ENCODE measurements at places on chromosomes 5 and 9. TPM values are rescaled to one million over a fixed set of nuclear protein-coding genes. Genes with fewer than 3 reads are reported as not detected.

CCIN gene
- total RNA-seq = 1.6 TPM

DNA sequence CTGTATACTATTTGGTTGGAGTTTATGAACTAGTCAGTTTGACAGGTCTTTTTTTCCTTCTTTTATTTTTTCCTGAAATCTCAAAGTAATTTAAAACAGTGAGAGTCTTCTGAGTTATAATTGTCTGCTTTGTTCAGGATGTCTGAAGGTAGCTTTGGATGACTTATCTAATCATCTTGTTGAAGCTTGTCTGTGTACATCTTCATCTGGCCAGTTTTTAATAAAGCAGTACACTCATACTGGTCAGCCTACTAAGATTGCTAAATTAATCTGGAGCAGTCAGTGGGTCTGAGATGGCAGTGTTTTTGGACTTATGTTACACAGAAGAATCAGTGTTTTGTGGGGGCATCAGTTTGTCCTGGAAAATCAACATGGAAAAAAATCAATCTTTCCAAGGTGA, 482.4 kb downstream of the CDH10 start:
- H3K36me3 ChIP-seq = no peaks in the 10 kb centered on the region
- DNase-seq = no peak
- no peak overlapping the region for H3K27ac ChIP-seq
- no peak overlapping the region for H3K4me3 ChIP-seq

- H3K27ac ChIP-seq = no peak overlapping the region
- H3K4me1 ChIP-seq = no peaks in the 10 kb centered on the region
- no peak for DNase-seq
- peaks cover 10% of the 10 kb centered on the region for H3K36me3 ChIP-seq
- no peaks in the 10 kb centered on the region for H3K27me3 ChIP-seq
- no peak overlapping the region for H3K4me3 ChIP-seq
These were observed 32.4 kb downstream of the OSTF1 start for GRCh38 chr9:75120686-75121085.

TRIP13 gene
- total RNA-seq = not detected

CFAP157 gene
- total RNA-seq = 0.28 TPM

DNA sequence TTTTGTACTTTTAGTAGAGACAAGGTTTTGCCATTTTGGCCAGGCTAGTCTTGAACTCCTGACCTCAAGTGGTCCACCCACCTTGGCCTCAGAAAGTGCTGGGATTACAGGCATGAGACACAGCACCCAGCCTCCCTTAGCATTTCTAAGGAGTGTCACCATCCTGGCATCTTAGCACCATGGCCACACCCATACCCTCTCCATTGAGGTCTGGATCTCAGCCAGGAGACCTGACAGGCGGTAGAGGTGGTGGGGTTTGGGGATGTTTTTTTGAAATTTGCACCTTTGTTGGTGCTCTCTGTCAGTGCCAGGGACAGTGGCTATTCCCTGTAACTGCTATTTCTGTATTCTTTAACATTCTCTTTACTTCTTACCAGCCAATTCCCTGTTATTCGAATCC, 72.5 kb downstream of the TRIM36 start:
- no peaks in the 10 kb centered on the region for H3K36me3 ChIP-seq
- DNase-seq = no peak

DNA sequence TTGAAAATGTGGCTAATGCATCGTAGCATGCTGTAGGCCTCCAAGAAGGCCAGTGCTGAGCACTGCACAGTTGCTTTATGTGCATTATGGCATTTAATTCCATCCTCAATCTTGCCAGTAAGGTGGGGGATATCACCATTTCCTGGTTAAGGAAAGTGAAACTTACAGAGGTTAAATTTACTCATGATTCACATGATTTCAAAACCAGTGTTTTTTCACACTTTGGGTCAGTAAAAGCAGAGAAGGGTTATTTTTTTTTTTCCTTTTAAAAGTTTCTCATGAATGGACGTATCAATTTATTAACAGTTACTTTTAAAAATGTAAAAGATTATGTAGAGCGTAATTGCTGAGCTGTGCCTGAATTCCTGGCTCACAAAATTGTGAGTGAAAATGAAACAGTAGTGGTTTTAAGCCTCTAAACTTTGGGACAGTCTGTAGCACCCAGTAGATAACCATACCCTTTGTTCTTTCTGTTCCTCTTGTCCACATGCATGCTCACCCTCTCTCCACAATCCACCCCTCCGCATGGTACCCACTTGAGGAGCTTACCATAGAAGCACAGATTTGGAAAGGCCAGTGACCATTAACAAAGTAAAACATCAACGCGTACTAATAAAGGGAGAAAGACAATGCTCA, 21.2 kb downstream of the MAST4 start:
- DNase-seq = no peak
- no peak overlapping the region for H3K4me3 ChIP-seq
- no peaks in the 10 kb centered on the region for H3K36me3 ChIP-seq
- H3K4me1 ChIP-seq = no peaks in the 10 kb centered on the region

DNA sequence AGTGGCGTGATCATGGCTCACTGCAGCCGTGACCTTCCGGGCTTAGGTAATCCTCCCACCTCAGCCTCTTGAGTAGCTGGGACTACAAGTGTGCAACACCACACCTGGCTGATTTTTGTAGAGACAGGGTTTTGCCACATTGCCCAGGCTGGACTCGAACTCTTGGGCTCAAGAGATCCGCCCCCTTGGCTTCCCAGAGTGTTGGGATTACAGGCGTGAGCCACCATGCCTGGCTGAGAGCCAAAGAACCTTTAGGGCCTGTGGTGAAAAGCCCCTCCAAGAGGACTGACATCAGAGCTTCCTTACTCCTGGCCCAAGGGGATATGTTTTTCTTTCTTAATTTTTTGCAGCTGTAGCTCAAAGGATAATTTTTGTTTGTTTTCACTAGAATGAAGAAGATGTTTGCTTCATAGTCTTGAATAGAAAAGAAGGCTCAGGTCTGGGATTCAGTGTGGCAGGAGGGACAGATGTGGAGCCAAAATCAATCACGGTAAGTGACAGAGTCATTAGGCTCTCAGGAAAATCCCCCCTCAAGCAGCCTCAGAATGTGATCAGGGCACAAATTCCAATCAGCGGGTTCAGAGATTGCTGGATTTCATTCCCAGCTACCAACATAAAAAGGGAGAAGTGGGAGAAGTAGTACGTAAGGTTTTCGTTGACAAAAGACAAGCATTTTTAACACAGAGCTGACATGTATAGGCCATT, 77.1 kb downstream of the GOLPH3 start:
- H3K4me3 ChIP-seq = no peak overlapping the region

- no peaks in the 10 kb centered on the region for H3K27me3 ChIP-seq
- no peak for DNase-seq
- H3K36me3 ChIP-seq = no peaks in the 10 kb centered on the region
- no peak overlapping the region for H3K4me3 ChIP-seq
- H3K4me1 ChIP-seq = no peaks in the 10 kb centered on the region
These were observed 10.6 kb upstream of the P4HA2 start for GRCh38 chr5:132238169-132238744.

DNA sequence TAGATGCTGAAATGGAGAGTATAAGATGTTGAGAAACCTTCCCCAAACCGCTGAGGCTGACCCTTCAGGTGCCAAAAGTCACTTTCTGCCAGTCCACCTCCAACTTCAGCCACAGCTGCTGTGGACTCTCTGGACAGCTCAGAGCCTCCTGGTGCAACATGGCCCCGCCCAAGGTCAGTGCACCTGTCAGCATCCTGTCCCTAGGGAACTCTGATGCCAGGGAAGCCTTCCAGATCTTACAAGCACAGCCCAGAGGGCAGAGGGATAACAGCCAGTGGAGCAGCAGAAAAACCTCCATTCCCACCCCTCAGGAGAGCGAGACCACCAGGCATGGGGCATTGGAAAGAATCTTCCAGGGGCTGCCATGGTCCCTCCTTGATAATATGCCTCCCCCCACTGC, 10.5 kb upstream of the PTGES2 start:
- no peaks in the 10 kb centered on the region for H3K4me1 ChIP-seq
- DNase-seq = no peak
- no peaks in the 10 kb centered on the region for H3K27me3 ChIP-seq

GRCh38 chr9:10148796-10149195, 464.0 kb downstream of the PTPRD start:
- no peak overlapping the region for H3K27ac ChIP-seq
- H3K27me3 ChIP-seq = no peaks in the 10 kb centered on the region
- H3K36me3 ChIP-seq = no peaks in the 10 kb centered on the region
- H3K4me3 ChIP-seq = no peak overlapping the region

BARX1 gene
- total RNA-seq = not detected

GRCh38 chr5:6729386-6730310, 16.4 kb downstream of the TENT4A start:
- H3K4me1 ChIP-seq = peaks cover 100% of the 10 kb centered on the region
- DNase-seq = no peak
- no peak overlapping the region for H3K4me3 ChIP-seq

ANXA1 gene
- total RNA-seq = 668 TPM

- H3K4me1 ChIP-seq = peaks cover 6% of the 10 kb centered on the region
- H3K4me3 ChIP-seq = peak overlapping the region; percentile 73
- no peak overlapping the region for H3K27ac ChIP-seq
- H3K27me3 ChIP-seq = no peaks in the 10 kb centered on the region
- no peaks in the 10 kb centered on the region for H3K36me3 ChIP-seq
These were observed 20.0 kb upstream of the RUFY1 start for GRCh38 chr5:179530069-179530998.

GRCh38 chr9:127504887-127505251, 53.6 kb downstream of the LRSAM1 start:
- peaks cover 44% of the 10 kb centered on the region for H3K36me3 ChIP-seq
- H3K27ac ChIP-seq = peak overlapping the region; percentile 45
- H3K4me1 ChIP-seq = peaks cover 10% of the 10 kb centered on the region
- H3K4me3 ChIP-seq = no peak overlapping the region
- no peaks in the 10 kb centered on the region for H3K27me3 ChIP-seq
- DNase-seq = no peak

- H3K36me3 ChIP-seq = no peaks in the 10 kb centered on the region
- no peak overlapping the region for H3K4me3 ChIP-seq
- H3K27me3 ChIP-seq = no peaks in the 10 kb centered on the region
- DNase-seq = no peak
- no peaks in the 10 kb centered on the region for H3K4me1 ChIP-seq
- no peak overlapping the region for H3K27ac ChIP-seq
These were observed 10.7 kb upstream of the CERCAM start for GRCh38 chr9:128409978-128410377.

PLCXD3 gene
- 4.3 TPM for total RNA-seq

DNA sequence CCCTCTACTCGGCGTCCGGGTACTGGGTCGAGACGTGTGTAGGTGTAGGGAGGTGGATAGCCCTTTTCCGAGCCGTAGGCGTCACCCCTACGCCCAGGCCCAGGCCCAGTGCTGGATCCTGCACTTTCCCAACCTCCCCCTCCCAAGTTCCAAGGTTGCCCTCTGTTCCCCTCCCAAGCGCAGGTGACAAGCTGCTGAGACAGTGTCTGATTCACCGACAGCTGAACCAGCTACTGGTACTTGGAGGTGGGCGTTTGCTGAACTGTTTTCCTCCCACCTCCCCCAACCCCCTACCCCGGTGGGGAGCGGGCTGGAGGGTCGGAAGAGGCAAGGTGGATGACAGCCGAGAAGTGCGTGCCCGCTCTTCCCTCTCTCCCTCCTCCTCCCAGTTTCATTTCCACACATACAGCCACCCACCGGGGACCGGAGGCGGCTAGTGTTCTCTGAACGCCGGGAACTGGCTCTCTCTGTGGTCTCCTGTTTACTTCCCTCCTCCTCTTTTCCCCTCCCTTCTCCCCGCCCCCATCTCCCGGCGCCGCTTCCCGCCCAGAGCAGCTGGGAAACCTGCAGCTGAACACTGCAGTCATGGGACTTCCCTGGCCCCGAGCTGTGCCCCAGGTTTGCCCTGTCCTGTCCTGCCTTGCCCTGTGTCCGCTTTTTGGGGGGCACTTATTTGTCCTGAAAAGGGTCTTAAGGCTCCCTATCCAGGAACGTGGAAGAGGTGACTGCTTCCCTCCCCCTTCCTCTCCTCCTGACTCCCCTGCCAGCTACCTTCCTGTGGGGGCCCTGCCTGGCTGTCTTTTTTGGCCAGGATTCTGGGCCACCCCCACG, 6.2 kb upstream of the KLF9 start:
- H3K36me3 ChIP-seq = no peaks in the 10 kb centered on the region
- peak; percentile 85 for DNase-seq
- H3K27ac ChIP-seq = peak overlapping the region; percentile 99

COMMD10 gene
- total RNA-seq = 21.6 TPM

OSTF1 gene
- total RNA-seq = 33.9 TPM

DNA sequence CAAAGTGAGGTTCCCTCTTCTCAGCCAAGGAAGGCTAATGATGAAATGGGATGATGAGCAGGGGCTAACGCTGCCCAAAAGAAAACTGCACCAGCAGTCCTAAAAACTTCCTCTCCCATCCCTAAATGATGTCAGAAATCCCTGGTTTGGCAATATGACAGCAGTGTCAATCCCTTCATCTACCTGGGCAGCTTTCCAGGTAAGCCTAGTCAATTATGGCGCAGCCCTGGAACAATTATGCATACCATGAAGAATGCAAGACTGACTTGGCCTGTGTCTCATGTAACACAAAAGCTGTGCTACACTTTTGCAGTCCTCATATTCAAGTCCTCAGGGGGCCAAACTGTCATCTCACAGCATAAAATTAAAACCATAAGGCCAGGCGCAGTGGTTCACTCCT, 7.0 kb downstream of the DMGDH start:
- no peaks in the 10 kb centered on the region for H3K36me3 ChIP-seq
- DNase-seq = no peak
- H3K27me3 ChIP-seq = no peaks in the 10 kb centered on the region
- H3K27ac ChIP-seq = no peak overlapping the region
- no peaks in the 10 kb centered on the region for H3K4me1 ChIP-seq

DNA sequence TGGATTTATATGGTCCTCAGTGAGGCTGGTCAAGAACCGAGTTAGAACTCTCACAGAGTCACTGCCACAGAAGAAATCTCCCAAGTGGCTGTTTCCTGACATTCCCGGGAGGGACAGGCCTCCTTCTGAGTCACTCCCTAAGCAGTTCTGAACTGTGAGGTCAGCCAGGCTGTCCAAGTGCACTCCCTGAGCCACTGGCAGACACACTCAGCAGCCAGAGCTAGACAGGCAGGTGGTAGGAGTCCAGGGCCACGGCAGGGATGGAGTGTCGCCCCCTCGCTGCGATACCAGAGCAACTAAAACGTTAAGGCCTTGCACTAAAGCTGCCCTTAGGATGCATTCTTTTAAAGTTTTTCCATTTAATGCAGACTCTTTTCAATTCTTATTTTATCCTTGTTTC, 3.4 kb downstream of the IL4 start:
- peak overlapping the region; percentile 91 for H3K27ac ChIP-seq
- H3K4me3 ChIP-seq = no peak overlapping the region
